ENCODE measurements at places on chromosomes 1 and 21.
A peak's percentile ranks its signal among the peaks of the same experiment; 100 is the strongest.

GRCh38 chr1:211639475-211640300 is 35.7 kb downstream of the NEK2 start:
- no peak for DNase-seq

DNA sequence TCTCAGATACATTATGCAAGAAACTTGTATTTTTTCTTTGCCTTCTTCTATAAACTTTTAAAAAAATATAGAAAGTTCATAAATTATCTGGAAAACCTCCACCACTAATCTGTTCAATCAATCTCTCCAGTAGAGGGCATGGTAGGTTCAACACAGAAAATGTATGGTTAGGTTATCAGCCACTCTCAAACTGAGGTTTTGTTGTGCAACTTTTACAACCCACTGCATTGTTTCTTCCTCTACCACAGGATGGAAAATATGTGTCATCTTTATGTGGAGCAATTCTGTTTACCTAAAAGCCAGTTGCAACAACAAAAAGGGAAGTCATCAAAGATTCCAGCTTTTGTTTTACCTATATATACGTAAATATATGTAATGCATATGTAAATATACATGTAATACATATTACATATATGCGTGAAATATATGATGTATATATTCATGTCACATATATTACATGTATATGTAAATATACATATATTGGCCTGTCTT is 3.0 kb upstream of the RGS2 start:
- peak; percentile 71 for DNase-seq

- DNase-seq, result no peak
Measured at GRCh38 chr21:28227881-28228635, 764.6 kb downstream of the LTN1 start.

- DNase-seq, result no peak
Measured at GRCh38 chr1:1165900-1166421, 7.7 kb upstream of the TTLL10 start.

- no peak for DNase-seq
Measured at GRCh38 chr1:178368208-178368607, 128.6 kb downstream of the CLEC20A start.

GRCh38 chr21:32929633-32930038 is 96.1 kb upstream of the OLIG2 start:
- no peak for DNase-seq

DNA sequence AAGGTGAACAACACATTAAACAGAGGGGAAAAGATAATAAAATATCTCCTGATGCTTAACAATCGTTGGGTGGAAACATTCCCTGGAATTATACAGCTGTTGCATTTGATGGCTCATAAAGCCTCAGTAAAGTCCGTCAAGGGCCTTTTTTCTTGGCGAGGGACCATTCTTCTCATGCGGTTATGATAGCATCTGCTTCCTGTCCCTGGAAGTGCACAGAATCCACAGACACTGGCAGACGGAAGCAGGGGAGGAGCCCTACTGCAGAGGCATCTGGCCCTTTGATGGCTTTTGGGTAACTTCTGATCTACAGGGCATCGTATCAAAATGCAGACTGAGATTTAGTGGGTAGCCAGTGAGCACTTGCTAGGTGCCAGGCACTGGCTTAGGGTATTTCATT is 286.9 kb downstream of the KIF26B start:
- no peak for DNase-seq

- DNase-seq, result no peak
Measured at GRCh38 chr21:42787613-42788012, 91.7 kb downstream of the WDR4 start.

- no peak for DNase-seq
Measured at GRCh38 chr21:19026911-19027310, 623.3 kb upstream of the TMPRSS15 start.

DNA sequence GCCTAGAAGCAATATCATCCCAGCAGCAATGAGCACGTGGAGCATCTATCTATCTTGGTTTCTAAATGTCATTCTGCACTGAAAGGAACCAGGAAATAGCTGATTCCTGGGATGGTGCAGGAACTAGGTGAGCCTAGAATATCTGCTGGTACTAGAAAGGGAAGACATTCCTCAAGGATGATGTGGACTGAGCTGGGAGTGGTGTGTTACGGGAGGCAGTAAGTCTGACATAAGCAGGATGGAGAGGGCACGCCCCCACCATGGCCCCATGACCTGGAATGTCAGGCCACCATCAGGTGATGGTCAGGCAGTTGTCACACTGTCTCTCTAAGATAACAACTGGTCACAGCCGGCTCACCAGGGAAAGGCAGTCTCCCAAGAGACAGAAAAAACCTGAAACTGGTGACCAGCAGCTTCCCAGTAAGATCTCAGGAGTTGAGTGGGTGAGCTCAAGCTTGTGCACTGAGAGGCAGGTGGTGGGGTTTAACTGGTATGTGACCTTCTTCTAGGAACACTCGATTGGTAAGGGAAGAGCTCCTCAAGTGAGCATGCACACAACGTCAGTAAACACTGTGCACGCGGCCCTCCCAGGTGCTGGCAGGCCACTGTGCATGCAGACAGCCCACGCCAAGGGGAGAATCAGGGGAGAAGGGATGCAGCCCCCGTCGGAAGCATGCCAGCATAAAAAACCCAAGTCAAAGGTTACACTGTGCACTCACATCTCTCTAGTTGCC is 148.7 kb downstream of the ADSS2 start:
- DNase-seq, result peak; percentile 94

- DNase-seq, result peak; percentile 51
Measured at GRCh38 chr1:1906185-1907097, 8.6 kb upstream of the CALML6 start.

- no peak for DNase-seq
Measured at GRCh38 chr1:156080863-156081179, 1.4 kb downstream of the MEX3A start.

DNA sequence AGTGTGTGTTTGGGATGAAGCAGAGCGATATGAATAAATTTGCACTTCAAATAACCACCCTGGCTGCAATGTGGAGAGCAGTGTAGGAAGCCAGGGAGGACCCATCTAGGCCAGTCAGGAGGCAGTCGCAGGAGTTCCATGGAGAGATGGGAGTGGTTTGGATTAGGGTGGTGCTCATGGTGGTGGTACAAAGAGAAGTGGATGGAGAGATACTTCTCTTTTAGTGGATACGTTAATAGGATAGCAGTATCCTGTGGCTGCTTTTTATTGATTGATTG is 58.2 kb downstream of the MAN1C1 start:
- no peak for DNase-seq

DNA sequence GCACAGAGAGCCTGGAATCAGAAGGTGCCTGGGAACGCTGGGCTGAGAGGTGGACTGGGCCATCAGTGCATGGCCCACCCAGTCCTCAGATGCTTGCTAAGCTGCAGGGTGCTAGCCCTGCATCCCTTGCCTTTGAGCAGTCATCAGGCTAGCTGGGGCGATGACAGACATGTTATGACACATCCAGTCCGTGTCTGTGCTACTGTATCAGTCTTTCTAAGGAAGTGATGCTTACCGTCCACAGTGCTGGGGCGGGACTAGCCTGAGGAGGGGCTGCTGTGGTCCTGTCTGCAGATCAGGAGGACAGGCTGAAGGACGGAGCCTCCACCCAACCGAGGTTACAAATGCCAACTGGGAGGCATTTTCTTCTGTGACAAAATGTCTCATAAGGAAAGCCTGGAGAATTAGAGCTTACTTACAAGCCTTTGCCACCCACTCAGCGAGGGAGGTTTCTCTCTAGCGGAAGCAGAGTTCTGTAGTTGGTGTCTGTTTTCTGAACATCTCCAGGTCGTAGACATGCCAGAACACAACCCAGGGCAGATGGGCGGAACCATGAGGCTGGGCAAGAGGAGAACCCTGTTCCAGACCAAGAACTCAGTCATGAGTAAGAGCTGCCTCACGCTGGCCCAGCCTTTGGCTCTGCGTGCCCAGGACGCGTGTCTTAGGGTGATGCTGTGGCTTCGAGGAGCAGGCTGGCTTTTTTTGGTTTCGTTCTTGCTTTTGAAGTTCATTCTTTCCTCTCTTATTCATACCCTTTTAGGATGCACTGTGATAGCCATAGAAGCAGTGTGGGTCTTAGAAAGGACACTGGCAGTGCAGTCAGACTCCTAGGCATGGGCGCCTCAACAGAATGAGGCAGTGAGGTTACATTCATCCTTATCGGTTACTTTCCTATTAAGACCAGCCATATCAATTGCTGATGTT is 14.3 kb downstream of the SLFNL1 start:
- DNase-seq, result peak; percentile 99

- DNase-seq, result no peak
Measured at GRCh38 chr1:245512980-245513578, 358.3 kb downstream of the KIF26B start.

DNA sequence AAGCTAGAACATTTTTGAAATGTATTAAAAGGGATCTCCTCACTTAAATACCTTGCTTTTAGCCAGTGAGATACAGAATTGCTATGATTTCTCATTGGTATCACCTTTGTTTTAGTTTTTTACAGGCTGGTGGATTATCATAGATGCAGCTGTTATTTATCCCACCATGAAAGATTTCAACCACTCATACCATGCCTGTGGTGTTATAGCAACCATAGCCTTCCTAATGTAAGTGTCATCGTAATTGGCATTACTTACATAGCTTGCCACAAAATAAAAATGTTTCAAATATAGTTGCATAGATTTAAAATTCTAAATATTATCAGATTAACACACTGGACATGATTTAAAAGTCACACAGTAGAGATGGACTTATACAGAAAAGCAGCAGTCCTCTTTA is 4.7 kb downstream of the TMEM50A start:
- no peak for DNase-seq

DNA sequence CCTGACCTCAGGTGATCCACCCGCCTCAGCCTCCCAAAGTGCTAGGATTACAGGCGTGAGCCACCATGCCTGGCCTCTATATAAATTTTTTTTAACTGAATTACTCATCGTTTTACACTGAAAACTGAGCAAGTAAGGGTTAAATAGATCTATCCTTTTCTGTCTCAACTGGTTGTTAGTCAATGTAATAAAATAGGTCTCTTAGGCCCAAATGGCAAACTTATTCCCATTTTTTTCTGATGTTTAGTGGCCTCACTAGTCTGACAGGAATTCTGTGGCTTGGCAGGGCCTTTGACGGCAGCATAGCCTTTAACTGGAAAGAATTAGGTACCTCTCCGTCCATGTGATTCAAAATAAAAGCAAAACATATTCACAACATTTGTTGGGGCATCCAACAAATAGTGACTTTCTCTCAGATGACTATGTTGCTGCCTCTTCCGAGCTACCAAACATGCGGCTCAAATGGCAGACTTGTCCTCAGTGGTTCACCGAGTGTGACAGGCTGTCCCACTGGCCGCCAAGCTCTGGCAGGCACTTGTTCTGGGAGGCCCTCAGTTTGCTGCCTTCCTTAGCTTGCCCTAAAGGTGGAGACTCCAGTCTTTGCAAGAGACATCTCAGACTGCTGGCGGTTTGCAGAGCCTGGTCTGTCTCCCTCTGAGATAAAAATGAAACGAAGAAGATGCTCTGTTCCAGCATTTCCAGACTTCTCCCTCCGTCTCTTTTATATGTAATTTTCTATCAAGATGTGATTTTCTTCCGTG is 17.4 kb downstream of the ATP1A4 start:
- no peak for DNase-seq

DNA sequence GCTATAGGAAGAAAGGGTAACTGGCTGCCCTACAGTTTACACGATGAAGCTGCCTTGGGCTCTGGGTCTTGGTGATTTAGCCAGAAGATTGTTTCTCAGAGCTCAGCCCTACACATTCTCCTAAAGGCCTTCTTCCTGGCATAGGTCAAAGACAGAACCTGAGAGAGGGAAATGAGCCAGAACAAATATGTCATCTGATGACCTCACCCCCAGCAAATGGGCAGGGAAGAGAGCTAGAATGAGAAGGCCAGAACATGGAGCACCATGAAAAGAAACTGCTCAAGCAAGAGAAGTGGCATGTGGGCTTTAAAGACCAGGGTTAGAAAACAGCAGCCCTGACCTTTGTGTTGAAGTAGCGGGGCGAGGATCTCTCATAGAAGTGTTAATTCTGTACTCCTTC is 5.5 kb upstream of the ILDR2 start:
- DNase-seq, result no peak

DNA sequence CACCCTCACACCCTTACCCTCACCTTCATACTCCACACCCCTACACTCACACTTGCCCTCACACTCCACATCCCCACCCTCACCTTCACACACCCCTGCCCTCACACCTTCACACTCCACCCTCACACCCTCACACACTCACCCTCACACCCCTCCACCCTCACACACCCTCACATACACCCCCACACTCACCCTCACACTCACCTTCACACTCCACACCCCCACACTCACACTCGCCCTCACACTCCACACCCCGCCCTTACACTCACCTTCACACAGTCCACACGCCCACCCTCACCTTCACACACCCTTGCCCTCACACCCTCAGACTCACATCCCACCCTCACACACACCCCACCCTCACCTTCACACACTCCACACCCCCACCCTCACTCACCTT is 43.6 kb upstream of the EDN2 start:
- DNase-seq, result no peak

DNA sequence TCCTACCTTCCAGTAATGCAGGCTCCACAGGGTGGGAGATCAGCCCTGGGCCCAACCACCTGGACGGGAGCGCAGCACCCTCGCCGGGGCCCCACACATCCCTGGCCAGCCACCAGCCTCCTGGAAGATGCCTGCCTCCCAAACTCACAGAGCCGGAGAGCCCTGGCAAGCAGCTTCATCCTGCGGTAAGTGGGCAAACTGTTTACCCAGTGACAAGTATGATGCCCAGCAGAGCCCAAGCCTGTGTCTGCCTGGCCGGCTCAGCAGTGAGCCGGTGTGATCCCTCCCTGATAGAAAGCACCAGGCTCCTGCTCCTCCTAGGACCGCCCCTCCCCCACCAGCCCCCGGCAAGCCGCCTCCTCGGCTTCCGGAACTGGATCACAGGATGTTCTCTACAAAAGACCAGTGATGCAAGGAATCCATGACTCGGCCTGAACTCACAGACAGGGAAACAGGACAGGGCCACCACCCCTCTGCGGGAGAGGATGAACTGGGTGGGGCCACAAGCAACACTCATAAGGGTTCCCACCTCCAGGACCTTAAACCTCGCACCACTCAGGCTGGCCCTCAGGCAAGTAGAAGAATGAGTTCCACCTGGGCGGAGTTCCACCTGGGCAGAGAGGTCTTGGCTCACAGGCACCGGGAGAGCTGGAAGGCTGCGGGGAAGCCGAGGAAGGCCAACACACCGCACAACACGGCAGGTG is 7.9 kb downstream of the ACOT7 start:
- peak; percentile 93 for DNase-seq

Measured in foreskin keratinocyte (primary cell).